Activated CD4-positive, alpha-beta memory T cell treated with anti-CD3 and anti-CD28 coated beads for 36 hours (primary cell): ENCODE measurements at places on chromosomes 12 and 14.

DNA sequence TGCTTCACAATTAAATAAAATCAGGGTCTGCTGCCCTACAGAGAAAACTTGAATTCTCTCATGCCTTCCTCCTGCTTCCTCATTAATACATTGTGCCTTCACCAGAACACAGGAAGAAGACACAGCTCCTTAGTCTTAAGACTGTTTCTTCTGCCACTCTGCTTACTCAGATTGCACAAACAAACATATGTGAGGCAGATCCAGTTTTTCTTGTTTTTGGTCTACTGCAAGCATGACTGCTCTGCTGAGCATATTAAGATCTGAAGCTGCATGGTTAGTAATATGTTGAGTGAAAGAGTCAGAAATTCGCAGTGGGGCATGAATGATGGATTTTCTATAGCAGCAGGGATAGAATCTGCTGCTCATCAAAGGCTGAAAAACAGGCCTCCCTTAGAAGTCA, 321.1 kb upstream of the STXBP6 start:
- DNase-seq = no peak

DNA sequence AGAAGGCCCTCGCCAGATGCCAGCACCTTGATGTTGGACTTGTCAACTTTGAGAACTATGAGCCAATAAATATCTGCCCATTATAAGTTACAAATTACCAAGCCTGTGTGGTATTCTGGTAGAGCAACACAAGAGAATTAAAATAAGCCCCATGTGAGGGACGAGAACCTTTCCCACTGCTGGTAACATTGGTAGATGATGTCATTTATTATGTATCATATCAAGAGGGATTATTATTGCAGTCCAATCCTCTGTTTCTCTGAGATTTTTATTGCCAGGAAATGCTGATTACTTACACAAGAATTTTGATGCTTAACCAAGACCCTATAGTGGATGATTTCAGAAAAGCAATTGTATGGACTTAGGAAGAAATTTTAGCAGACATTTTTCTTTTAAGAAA, 40.3 kb upstream of the SLC24A4 start:
- no peak for DNase-seq

GRCh38 chr12:67811437-67812361, 163.2 kb downstream of the DYRK2 start:
- no peak for DNase-seq

- DNase-seq = peak; percentile 18
Measured at GRCh38 chr12:22163594-22163993, 117.6 kb downstream of the CMAS start.

DNA sequence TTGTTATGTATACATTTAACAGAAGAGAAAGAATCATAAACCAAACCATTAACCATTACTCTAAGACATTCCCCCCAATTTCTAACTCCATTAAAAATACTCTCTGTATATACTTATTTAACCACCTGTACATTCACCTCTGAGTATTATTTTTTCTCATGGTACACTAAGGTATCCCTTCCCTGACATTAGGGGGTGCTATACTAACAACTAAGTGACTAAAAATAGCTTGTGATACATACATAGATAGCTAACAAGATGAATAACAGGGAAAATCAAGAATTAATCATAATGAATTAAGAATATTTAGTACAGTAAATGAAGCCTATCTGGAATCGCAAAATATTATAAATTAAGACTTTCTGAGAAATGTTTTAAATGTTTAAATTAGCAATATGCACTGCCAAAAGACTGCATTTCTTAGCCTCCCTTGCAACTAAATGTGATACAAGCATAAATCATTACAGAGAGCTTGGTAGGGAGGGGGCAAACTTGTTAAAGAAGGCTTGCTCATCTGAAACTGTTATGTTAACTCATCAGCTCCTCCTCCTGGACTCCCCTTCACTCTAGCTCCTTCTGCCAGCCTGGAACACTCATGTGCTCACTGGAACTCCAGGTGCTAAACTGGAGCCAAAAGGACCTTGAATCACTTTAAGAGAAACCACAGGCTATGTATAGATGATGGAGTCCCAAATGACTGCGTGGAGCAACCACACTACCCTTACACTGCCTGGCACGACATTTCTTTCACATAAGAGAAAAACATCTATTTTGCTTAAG, 14.9 kb downstream of the C2CD5 start:
- no peak for DNase-seq

DNA sequence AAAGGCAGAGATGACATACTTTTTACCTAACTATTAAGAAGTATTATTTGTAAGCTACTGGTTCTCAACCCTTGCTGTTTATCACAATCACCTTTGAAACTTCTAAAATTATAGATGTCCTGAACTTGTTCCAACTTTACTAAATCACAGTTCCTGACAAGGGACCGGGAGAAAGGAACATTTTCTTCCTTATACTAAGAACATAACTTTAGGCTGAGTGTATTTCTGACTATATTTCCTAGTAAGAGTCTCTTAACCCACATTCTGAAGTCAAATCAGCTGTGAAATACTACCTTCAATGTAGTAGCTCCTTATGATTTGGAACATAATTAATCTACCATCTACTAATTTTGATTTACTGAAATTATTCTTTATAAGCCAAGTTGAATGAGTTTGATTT, 80.2 kb downstream of the BAZ1A start:
- no peak for DNase-seq

- DNase-seq = peak; percentile 33
Measured at GRCh38 chr14:49863487-49864281, 11.1 kb upstream of the NEMF start.

DNA sequence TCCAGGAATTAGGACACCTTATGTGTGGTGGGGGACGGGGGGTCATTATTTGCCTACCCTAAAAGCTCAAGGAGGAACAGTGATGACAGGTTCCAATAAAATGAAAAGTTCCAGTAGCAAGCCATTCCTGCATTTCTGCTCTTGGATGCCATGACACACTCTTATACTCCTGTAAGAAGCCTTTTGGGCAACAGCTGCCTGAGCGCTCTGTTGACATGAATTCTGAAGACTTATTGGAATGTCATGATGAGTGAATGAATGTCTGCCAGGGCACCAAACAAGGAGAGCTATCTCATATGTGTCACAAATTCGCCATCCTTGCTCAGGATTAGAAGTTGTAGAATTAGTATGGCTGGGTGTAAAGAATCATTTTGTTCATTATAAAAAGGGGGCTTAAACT, 36.3 kb downstream of the PTGER2 start:
- no peak for DNase-seq

GRCh38 chr14:51677266-51677665, 25.6 kb downstream of the FRMD6 start:
- DNase-seq = no peak

GRCh38 chr14:53620317-53620716, 336.3 kb downstream of the BMP4 start:
- no peak for DNase-seq

- no peak for DNase-seq
Measured at GRCh38 chr12:28086521-28087155, 103.6 kb upstream of the CCDC91 start.

- DNase-seq = no peak
Measured at GRCh38 chr14:104331871-104332605, 193.7 kb downstream of the KIF26A start.

DNA sequence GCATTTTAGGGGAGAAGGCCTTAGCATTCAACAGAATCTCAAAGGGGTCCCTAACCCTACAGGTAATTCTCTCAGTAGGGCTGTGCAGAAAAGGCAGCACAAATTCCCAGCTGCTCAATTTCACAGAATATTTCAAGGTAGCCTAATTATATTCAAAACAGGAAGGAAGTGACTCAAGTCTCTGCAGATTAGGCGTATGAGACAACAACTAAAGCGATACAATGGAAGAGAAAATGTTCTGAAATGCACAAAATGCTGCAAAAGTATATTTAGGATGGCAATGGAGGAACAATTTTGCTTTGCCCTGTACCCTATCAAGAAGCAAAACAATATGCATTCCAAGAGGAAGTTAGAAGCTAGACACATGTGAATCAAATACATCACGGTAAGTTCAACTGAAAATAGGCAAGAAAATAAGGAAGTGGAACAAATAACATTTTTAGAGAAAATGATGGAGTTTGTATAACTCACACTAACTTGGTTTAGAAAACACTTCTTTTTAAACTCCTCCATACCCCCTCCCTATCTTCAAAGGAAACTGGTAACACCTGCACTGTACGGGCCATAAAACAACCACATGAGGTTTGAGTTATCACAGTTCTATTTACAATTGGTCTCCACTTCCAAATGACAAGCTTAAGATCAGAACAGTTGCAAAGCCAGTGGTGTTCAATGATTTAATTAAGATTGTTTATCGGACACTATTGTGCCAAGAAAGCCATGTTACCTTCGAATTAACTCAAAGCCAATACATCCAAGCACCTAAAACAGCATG, 1.6 kb downstream of the GIT2 start:
- DNase-seq = no peak

- DNase-seq = no peak
Measured at GRCh38 chr14:100116134-100116533, 43.3 kb downstream of the DEGS2 start.

DNA sequence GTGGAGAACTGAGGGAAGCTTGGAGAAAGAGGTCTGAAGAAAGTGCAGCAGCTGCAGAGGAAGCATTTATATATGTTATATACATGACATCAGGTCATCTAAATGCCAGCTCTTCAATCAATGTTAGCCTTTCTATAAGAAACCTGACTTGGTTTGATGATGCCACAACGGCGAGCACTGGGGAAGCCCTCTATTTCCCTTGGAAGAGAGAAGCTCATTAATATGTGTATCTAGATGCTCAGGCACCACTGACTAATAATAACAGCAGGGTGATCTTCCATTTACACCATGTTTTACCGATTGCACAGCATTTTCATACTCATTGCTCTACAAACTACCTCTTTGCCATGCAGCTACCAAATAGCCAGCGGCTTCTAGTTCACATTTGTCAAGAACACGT, 811 bp downstream of the ACYP1 start:
- DNase-seq = peak; percentile 25

GRCh38 chr14:89060191-89060590, 235.7 kb downstream of the TTC8 start:
- DNase-seq = no peak

GRCh38 chr14:74571901-74572725, 39.9 kb downstream of the LTBP2 start:
- peak; percentile 46 for DNase-seq

DNA sequence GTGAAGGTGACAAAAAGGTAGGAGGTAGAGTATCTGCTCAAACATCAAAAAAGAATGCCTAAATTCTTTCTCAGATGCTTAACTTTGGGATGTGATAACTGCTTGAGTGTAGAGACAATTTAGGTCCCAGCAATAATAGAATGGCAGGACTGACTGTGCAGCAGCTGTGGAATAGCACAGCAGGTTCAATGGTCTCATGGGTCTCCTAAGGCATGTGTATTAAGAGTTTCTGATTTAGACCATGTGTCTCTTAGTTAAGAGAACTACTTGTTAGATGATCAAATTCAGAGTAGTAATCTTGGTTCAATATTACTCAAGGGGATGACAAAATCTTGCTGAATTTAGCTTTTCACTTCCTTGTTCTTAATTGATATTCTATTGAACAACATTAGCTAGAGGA, 72.0 kb downstream of the ALX1 start:
- DNase-seq = no peak

GRCh38 chr14:24362241-24362960, 5.6 kb upstream of the NFATC4 start:
- no peak for DNase-seq

DNA sequence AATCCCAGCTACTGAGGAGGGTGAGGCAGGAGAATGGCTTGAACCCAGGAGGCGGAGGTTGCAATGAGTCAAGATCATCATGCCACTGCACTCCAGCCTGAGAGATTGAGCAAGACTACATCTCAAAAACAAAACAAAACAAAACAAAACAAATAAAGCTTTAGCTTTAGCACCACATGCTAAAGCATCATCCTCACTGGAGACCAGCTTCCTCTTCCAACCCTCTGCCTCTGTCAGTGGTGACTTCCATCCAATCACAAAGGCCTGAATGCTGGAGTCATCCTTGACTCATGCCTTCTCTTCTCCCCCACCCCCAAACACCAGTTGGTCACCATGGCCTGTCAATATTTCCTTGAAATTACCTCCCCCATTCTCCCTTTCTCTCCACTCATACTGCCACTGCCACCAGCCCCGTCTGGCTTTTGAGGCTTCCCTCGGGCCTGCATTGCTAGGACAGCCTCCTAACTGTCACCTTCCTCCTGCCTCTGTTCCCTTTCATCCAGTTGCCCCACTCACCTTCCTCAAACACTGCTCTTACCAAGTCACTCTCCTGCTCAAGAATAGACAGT, 1.4 kb downstream of the ZNF385A start:
- DNase-seq = peak; percentile 70

DNA sequence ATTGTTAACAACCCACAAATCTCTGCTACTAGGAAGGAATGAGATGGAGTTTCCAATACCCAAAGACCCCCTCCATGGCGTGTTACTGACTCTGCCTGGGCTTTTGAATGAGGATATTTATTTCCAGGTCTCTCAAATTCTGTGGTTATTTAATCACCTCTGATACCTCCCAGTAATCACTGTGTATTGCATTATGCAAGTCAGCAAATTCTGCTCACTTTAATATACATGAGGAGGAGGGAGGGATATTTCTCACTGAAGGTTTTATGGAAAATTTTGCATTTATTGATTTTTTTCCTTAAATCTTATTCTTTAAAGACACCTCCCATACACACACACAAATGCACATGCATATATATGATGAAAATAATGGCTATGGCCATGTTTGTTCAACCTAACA, 962.9 kb downstream of the VRK1 start:
- no peak for DNase-seq

GRCh38 chr12:57584690-57585089, 6.3 kb upstream of the PIP4K2C start:
- no peak for DNase-seq

DNA sequence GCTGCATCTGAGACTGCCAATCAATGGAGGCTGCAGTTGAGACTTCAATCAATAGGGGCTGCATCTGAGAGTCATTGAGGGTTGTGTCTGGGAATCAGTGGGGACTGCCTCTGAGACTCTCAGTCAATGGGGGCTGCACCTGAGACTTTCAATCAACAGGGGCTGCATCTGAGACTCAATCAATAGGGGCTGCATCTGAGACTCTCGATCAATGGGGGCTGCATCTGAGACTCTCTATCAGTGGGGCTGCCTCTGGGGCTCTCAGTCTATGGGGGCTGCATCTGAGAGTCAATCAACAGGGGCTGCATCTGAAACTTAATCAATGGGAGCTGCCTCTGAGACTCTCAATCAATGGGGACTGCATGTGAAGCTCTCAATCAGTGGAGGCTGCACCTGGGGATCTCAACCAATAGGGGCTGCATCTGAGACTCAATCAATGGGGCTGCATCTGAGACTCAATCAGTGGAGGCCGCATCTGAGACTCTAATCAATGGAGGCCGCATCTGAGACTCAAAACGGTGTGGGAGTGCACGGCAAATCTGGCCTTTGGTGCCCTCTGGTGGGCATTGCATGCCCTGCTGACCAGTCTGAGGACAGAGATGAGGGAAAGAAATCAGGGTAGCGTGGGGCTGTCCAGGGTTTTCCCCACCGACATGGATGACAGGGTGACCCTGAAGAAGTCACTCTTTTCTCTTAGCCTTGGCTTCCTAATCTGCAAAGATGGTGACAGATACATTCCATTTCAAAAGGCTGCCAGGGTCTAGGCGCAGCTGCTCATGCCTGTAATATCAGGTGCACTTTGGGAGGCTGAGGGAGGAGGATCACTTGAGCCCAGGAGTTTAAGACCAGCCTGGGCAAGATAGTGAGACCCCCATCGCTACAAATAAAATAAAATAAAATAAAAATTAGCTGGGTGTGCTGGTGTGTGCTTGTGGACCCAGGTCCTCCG, 41.3 kb upstream of the EIF5 start:
- peak; percentile 85 for DNase-seq
